ENCODE measurements at places on chromosomes 16 and 17.

GRCh38 chr17:69086641-69087040 is 25.9 kb upstream of the ABCA9 start:
- DNase-seq, result no peak

DNA sequence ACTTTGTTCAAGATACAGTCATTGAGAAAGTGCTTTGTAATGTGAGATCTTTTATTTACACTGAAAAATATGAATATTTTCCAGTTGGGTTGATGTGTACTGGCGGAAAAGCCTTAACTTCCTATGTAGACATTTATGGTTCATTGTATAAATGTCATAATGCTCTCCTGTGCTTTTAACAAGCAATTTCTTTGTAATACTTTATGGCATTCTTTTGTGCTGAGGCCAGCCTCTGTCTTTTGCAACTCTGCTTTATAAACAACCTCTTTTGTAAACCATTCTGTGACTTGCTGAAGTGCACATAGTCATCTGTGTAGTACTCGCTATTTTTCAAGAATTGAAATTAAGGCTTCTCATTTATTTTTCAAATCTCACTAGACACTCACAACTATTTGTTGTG is 291.2 kb downstream of the CDH11 start:
- no peak for DNase-seq

- DNase-seq, result no peak
These were observed 215.8 kb downstream of the CDH8 start for GRCh38 chr16:61820398-61820797.

DNA sequence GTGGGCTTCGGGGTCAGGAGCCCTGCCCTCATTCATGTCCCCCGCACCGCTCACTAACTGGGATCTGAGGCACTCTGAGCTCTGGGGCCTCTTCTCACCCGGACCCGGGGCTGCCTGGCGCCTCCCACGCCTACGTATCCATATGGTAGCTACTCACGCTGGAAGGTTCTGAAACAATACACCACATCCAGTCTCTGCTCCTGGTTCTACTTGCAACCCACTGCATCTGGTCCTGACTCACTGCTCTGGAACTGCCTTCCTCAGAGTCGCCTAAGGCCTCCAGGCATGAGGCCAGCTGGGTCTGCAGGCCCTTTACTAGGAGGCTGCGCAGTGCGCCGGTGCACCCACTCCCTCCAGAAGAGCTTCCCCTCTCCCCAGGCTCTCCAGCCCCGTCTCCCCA is 18.1 kb downstream of the USP36 start:
- DNase-seq, result no peak

GRCh38 chr17:40373324-40373723 is 8.8 kb upstream of the GJD3 start:
- no peak for DNase-seq

DNA sequence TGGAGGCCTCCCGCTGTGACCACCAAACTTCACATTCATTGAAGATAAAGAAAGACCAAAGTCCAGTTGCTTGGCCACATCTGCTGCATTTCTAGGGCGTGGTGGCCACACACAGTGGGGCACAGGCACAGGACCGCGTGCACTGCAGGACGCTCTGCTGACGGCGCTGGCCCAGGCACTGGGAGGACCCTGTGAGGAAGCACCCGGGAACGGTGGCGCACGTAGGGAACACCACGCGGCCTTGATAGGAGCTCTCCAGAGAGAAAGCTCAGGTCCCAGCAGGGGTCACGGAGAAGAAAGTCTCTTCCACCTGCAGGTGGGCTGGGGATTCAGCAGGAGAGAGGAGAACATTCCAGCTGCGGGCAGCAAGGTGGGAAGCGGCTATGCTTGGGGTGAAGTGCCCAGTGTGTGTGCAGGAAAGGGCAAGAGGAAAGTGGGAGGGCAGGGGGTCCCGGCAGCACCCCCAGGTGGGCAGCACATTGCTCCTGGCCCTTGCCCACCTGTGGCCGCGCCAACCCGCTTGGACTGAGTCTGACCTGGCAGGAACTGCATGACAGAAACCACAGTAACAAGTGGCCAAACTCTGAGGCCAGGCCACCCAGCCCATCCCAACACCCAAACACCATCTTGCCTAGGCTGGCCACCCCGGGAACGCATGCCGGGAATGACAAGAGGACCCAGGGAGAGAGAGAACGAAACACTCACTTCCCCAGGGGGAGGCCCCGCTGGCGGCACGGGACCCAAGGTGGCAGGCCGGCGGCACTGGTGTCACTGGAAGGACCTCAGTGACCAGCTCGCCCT is 32.8 kb downstream of the TBC1D16 start:
- no peak for DNase-seq

- no peak for DNase-seq
These were observed at the start of gene CPNE7 for GRCh38 chr16:89575247-89576152. TSS of gene CPNE7 (plus strand) at chr16:89575758. CDS start at chr16:89575898, 140 bp downstream.

DNA sequence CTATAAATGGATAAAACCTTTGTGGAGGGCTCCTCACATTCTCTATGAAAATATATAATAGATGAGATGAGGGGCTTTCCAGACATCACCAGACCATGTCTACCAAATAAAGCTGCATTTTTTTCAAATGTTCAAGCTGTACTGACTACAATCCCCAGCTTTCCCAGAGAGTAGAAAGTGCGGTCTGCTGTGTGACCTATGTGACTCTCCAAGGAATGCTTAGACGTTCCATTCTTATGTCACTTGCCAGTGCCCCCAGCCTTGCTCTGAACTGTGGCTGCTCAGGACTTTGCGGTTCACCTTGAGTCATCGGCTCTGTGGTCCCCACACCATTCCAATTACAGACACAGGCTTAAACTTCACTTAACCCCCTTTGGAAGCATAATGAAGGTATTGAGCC is 47.8 kb upstream of the SCNN1B start:
- no peak for DNase-seq

GRCh38 chr16:66751053-66751302 is 431 bp downstream of the DYNC1LI2 start:
- DNase-seq, result no peak

GRCh38 chr16:55282441-55282840 is 41.6 kb upstream of the IRX6 start:
- no peak for DNase-seq

DNA sequence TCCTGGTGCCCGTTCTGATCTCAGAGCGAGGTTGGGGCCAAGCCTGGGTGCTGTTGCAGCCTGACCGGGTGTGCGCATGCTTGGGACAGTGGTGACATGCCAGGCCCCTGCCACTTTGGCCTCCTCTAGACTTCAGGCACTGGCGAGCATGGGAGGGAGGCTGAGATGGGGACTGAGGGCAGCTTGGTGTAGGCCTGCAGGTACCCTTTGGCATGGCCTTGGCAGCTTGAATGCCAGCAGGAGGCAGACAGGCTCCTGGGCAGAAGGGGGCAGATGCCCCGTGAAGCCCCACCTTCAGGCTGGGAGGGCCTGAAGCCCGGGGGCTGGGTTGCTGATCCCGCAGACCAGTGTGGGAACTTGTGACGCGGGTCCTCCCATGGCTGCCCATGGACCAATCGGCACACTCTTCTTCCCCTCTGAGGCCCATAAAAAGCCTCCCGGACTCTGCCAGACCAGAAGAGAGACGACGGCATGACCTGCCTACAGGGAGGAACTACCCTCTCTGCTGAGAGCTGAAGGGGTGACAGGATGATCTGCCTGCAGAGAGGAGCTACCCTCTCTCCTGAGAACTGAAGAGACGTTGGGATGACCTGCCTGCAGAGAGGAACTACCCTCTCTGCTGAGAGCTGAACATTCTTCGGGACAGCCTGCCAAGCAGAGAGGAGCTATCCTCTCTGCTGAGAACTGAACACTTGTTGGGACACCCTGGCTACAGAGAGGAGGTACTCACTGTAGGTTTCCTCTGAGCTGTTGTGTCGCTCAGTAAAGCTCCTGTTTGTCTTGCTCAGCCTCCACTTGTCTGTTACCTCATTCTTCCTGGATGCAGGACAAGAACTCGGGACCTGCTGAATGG is 17.5 kb downstream of the RHOT1 start:
- DNase-seq, result no peak

DNA sequence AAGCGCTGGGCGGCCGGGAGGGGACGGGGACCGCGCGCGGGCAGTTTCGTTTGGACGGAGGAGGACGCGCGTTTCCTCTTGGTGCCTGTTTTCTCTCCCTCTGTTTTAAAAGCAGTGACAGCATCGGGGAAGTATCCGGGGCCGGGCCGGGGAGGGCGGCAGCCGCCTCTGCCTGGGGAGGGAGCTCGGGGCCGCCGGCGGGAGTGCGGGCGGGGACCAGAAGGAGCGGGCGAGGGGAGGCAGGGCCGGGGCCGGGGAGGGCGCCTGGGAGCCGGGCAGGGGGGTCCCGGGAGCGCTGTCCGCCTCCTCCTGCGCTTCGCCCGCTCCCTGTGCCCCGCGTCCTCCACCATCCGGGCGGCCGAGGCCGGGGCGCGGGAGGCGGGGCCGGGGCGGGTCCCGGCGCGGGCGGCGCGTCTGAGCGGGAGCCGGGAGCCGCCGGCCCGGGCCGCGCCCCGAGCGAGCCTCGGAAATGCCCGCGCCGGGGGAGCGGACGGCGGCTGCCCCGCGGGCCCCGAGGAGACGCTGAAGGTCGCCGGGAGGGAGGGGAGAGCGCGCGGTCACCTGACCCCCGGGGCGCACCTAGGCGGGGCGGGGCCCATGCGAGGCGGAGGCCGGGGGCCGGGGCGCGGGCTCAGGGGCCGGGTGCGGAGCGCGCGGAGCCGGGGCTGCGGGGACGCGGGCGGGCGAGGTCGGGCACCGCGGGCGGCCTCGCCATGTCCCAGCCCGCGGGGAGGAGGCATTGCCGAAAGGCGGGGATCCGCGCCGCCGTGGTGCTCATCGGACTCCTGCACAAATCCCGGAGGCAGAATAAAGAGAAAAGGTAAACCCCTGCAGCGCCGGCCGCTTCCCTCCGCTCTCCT is 57.3 kb downstream of the RAP1GAP2 start:
- peak; percentile 21 for DNase-seq

DNA sequence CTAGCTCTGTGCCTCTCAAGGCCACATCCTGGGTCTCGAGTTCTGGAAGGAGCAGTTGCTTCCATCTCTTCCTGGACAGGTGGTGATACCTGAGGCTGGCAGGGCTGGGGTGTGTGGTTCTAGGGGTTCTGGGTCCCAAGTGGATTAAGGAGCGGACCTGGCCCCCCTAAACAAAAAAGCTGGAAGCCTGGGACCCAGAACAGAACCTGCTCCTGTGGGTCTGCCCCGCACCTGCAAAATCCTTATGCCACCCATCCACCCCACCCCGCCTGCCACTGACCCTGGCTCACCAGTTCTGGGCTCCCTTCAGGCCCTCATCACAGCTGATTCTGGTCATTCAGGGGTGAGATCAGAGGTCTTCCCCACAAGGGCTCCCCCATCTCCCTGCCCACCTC is 44.8 kb downstream of the ADCY7 start:
- no peak for DNase-seq

GRCh38 chr17:81189670-81190530 is 23.9 kb upstream of the AATK start:
- no peak for DNase-seq

DNA sequence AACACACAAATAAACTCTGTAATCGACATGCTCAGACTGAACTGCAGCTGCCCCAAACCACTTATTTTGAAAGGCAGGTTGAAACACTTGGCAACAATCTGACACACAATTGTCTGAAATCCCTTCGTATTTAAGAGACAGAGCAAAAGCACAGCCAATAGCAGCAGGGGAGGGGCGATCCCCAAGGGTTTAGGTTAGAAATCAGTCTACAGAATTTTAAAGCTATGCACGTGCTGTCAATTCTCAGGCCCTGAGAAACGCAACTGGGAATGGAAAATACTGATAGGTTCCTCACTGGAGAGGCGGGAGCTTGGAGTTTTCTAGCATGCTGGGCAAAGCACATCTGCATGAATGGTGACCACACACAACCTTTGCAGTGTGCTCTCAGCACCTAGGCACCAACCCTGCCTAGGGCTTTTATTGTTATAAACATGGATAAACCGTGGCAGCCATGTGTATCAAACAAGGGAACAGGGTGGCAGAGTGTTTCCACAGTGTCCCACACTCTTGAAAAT is 168.0 kb downstream of the AATF start:
- DNase-seq, result no peak

- DNase-seq, result no peak
These were observed 27.4 kb upstream of the ADORA2B start for GRCh38 chr17:15917438-15918027.

DNA sequence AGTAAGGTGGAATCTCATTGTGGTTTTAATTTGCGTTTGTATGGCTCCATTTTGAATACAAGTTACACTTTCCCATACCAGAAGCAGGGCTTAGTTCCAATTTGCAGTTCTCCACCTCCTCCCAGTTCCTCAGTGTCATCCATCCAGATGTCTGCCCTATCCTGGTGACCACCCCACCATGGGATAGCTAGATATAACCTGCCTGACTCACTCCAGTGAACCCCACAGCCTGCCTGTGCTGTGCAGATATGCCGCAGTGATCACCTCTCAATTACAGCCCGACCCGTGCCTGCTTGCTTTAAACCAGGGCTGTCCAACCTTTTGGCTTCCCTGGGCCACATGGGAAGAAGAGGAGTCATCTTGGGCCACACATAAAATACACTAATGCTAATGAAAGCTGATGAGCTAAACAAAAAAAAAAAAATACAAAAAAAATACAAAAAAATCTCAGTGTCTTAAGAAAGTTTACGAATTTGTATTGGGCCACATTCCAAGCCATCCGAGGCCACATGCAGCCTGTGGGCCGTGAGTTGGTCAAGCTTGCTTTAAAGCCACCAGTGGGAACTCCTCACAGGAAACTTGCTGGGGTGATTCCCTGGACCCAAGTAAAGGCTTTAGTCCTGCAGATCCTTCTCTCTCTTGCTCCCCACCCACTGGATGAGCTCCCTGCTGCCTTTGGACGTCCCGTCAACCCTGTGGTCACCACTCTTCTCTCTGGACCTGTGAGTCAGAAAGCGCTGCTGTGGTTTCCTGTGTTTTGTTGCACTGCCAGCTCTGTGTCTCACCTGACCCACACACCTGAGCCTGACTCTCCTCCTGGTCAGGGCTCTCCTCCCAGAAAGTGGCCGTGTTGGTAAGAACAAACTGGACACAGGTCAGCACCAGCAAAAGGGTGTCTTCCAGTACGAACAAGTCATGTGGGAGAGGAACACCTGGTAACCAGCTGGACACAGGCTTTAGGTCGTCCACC is 83.0 kb downstream of the EMP2 start:
- DNase-seq, result no peak

- peak; percentile 57 for DNase-seq
These were observed 9.0 kb downstream of the TMEM98 start for GRCh38 chr17:32936894-32937500.

- DNase-seq, result no peak
These were observed 209.5 kb downstream of the AATF start for GRCh38 chr17:37158290-37158689.

- no peak for DNase-seq
These were observed 21.6 kb upstream of the ADCY7 start for GRCh38 chr16:50244504-50245416.

DNA sequence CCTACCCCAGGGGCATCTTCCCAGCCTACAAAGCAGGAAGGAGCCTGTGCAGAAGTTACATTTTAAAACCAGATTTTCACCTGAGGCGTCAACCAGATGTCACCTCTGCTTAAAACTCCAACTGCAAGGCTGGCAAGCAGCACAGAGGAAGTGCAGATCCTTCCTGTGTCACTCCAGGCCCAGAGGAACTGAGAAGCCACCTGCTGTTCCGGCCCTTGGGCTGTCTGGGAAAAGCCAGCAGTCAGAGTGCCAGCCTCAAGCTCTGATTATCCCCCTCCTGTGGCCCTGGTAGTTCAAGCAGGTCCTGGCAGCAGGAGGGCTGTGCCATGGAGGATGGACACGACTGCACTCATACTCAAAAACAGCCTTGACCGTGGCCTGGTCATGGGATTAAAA is 10.2 kb downstream of the POLR2C start:
- no peak for DNase-seq

Data from stimulated activated CD4-positive, alpha-beta T cell treated with anti-CD3 and anti-CD28 coated beads, Interleukin-12 subunit alpha, Interleukin-12 subunit beta, amount 100 ng/mL, for 24 hours (primary cell).